ENCODE measurements at places on chromosomes 16 and 17.
A peak's percentile ranks its signal among the peaks of the same experiment; 100 is the strongest.

- no peak overlapping the region for H3K4me3 ChIP-seq
- H3K27ac ChIP-seq: no peak overlapping the region
- H3K27me3 ChIP-seq: no peaks in the 10 kb centered on the region
- no peaks in the 10 kb centered on the region for H3K36me3 ChIP-seq
These were observed 15.4 kb upstream of the MYO18A start for GRCh38 chr17:29195465-29196081.

DNA sequence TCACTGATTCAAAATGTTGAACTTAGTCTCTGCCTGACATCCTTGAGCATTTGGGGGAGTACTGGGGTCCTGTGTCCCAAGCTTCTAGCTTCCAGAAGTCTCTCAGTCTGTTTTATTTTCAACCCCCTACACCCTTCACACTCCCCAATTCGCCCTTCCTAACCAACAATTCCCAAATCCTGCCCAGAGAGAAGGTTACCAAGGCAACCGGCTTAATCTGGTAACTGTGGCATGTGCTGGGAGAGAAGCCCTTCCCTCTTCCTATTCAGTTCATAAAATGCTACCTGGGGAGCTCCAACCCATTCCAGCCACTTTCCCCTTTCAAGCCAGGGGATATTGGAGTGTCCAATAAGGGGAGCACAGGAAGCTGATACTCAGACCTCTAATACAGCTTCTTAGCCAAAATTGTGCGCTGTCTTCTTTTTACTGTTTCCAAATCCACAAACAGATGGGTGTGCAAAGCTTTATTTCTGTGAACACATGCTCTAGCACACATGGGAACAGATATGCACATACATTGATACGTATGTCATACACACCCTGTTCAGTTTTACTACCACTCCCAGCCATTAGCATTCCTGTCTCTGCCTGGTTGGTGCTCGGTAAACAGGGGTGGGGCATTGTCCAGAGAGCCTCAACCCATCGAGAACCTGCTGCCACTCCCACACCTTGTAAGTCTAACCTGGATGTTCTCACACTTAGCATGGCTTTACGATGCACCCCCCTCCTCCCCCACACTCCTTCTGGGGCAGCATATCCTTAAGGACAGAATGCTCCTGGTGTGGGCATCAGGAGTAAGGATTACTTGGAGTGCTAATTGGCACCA is 1.1 kb upstream of the RAPGEFL1 start:
- H3K27me3 ChIP-seq: no peaks in the 10 kb centered on the region
- H3K4me1 ChIP-seq: no peaks in the 10 kb centered on the region
- peak; percentile 29 for DNase-seq
- H3K4me3 ChIP-seq: no peak overlapping the region
- H3K27ac ChIP-seq: no peak overlapping the region

DNA sequence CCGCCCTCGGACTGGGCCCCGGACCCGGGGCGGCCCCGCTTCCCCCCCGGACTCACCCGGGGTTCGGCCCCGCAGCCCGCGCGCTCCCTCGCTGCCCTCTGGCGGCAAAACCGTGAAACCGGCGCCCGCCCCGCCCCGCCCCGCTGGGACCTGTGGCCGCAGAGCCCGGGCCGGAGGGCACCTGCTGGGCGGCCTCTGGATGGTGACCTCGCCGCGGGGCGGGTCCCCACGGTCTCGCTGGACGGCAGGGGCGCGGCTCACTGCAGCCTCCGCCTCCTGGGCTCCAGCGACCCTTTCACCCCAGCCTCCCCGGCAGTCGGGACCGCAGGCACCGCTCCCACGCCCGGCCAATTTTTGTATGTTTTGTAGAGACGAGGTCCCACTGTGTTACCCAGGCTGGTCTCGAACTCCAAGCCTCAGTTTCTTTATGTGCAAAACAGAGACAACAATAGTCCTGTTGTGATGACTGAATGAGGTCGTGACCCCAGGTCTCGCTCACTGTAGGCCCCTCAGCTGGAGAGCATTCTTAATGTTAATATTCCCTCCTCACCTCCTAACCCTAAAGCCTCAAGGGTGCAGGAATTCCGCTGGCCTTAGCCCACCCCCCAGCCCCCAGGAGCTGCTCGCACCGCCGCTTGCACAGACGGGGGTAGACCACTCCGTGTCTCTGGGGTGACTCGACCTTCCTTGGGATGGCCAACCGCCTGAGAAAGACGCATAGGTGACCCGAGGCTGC is 33.7 kb upstream of the RPH3AL start:
- H3K27ac ChIP-seq: no peak overlapping the region
- DNase-seq: peak; percentile 53
- no peak overlapping the region for H3K4me3 ChIP-seq
- H3K27me3 ChIP-seq: peaks cover 6% of the 10 kb centered on the region
- no peaks in the 10 kb centered on the region for H3K36me3 ChIP-seq

GRCh38 chr16:61313931-61314330 is 722.3 kb downstream of the CDH8 start:
- no peak overlapping the region for H3K27ac ChIP-seq
- H3K36me3 ChIP-seq: no peaks in the 10 kb centered on the region
- no peak overlapping the region for H3K4me3 ChIP-seq
- H3K4me1 ChIP-seq: no peaks in the 10 kb centered on the region
- H3K27me3 ChIP-seq: no peaks in the 10 kb centered on the region
- DNase-seq: no peak

- no peaks in the 10 kb centered on the region for H3K27me3 ChIP-seq
- H3K4me1 ChIP-seq: no peaks in the 10 kb centered on the region
- no peaks in the 10 kb centered on the region for H3K36me3 ChIP-seq
These were observed 249.6 kb downstream of the ENGASE start for GRCh38 chr17:79324194-79324593.

DNA sequence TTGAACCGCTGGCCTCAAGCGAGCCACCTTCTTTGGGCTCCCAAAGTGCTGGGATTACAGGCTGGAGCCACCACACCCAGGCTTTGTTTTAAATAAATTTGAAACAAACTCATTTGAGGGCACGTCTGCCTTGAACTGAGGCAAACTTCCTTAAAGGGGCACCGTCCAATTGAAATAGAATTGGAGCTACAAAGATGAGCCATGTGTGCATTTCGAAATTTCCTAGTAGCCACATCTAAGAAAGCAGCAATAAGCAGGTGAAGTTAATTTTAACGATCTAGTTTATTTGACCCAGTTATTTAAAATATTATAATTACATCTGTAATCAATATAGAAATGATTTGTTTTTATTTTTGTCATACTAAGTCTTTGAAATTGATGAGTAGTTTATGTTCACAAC is 755 bp upstream of the C16orf89 start:
- DNase-seq: no peak
- no peaks in the 10 kb centered on the region for H3K36me3 ChIP-seq
- no peak overlapping the region for H3K4me3 ChIP-seq
- H3K27ac ChIP-seq: no peak overlapping the region
- H3K27me3 ChIP-seq: no peaks in the 10 kb centered on the region

- H3K4me3 ChIP-seq: no peak overlapping the region
- no peak overlapping the region for H3K27ac ChIP-seq
- H3K36me3 ChIP-seq: no peaks in the 10 kb centered on the region
- H3K27me3 ChIP-seq: no peaks in the 10 kb centered on the region
- no peak for DNase-seq
These were observed 24.8 kb upstream of the MTSS2 start for GRCh38 chr16:70710422-70711210.

DNA sequence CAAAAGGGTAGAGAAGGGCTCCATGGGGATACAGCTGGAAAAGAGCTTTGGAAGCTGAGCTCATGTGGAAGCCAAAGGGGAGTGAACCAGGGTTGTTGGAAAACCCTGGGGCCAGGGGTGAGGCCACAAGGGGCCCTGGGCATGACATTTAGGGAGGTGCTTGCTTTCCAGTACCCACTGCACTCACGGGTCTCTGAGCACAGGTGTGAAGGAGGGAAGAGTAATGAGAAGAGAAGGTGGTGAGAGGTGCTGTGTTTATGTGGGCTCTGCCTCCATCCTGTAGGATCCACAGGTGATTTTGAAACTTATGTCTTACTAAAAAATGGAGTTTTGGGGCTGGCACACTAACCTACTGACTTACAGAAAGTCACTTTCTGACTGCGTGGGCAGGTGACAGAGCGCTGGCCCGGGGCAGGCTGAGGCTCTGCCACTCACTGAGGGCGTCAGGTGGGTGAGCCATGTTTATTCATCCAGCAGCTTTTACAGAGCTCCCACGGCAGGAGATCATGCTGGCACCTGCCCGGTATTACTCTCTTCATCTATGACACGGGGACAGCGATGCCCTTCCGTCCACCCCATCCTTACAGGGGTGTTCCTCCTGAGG is 18.9 kb downstream of the KSR1 start:
- no peaks in the 10 kb centered on the region for H3K36me3 ChIP-seq
- no peak for DNase-seq
- peaks cover 14% of the 10 kb centered on the region for H3K4me1 ChIP-seq
- no peak overlapping the region for H3K27ac ChIP-seq
- H3K27me3 ChIP-seq: no peaks in the 10 kb centered on the region
- H3K4me3 ChIP-seq: no peak overlapping the region

GRCh38 chr17:45170931-45171337 is 9.3 kb downstream of the HEXIM2 start:
- peak overlapping the region; percentile 51 for H3K27ac ChIP-seq
- H3K27me3 ChIP-seq: no peaks in the 10 kb centered on the region
- H3K36me3 ChIP-seq: no peaks in the 10 kb centered on the region
- peak; percentile 37 for DNase-seq
- no peak overlapping the region for H3K4me3 ChIP-seq

DNA sequence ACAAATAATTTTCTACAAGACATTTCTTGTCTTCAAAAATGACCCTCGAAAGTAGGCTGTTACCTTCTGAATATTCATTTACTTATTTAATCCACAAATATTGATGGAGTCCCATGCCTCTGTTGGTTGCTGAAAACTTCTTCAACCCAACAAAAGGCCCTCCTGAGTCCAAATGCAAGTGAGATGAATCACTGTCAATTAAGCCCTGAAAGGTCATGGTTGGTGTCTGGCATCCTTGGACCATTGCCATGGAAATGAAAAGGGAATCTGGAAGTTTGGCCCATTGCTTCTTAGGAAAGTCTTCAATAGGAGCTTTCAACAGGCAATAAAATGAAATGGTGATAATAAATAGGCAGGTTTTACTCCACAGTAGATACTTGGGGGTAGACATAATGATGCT is 364.7 kb upstream of the DYNLRB2 start:
- H3K4me3 ChIP-seq: no peak overlapping the region
- H3K4me1 ChIP-seq: no peaks in the 10 kb centered on the region
- DNase-seq: no peak
- no peaks in the 10 kb centered on the region for H3K36me3 ChIP-seq
- no peaks in the 10 kb centered on the region for H3K27me3 ChIP-seq

- no peaks in the 10 kb centered on the region for H3K27me3 ChIP-seq
- H3K36me3 ChIP-seq: no peaks in the 10 kb centered on the region
- no peak overlapping the region for H3K27ac ChIP-seq
- no peaks in the 10 kb centered on the region for H3K4me1 ChIP-seq
These were observed 424 bp downstream of the TEKT5 start for GRCh38 chr16:10694306-10694705.

GRCh38 chr17:13024526-13025257 is 6.9 kb upstream of the ELAC2 start:
- no peak overlapping the region for H3K27ac ChIP-seq
- no peak overlapping the region for H3K4me3 ChIP-seq
- H3K36me3 ChIP-seq: no peaks in the 10 kb centered on the region

DNA sequence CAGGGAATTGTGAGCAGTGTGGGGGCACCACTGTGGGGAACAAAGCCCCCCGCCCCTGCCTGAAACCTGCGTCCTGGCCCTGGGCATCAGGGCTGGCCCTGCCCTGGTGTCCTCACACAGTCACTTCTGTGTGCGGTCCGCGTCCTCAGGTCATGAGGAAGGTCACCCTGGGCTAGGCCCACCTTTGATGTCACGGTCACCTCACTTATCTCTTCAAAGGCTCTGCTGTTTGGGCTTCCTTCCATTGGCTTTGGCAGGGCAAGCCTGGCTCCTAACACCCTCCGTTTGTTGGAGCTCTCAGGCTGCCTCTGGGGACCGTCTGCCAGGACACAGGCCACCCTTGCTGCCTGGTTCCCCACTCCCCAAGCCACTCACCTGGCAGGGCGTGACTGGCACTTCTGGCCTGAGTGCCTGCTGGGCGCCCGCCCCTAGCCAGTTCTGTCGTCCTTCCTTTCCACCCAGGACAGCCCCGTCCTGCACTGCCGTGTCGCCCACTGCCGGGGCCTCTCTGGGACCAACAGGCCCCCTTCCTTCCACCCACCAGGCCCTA is 8.8 kb downstream of the CENPX start:
- no peak overlapping the region for H3K27ac ChIP-seq
- H3K36me3 ChIP-seq: no peaks in the 10 kb centered on the region
- no peak overlapping the region for H3K4me3 ChIP-seq
- H3K4me1 ChIP-seq: no peaks in the 10 kb centered on the region

- H3K4me1 ChIP-seq: no peaks in the 10 kb centered on the region
- DNase-seq: no peak
- H3K4me3 ChIP-seq: no peak overlapping the region
- no peak overlapping the region for H3K27ac ChIP-seq
- H3K27me3 ChIP-seq: no peaks in the 10 kb centered on the region
These were observed 24.0 kb downstream of the MEOX1 start for GRCh38 chr17:43637563-43638323.

DNA sequence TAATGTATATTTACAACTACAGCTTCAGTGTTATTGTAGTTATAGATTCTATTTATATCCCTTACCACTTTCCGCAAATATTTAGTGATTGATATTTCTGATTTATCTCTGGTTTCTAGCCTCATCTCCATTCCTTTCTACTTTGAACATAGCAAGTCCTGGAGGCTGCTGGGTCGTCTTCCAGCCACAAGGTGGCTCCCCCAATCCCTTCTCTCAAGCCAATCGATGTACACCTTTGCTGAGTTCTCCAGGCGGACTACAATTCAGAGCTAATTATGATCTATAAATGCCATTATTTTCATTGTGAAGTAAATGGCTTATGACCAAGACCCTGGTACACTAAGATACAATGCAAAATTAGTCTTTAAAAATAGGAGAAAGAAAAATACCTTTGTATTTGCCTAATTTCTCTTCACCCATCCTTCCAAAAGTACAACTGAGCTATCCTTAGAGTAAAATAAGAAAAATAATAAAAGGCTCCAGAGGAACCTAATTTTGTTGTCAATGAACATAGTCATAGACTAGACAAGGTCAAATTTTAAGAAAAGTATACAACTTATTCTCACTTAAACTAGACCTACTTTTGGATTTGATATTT is 122.1 kb downstream of the SKAP1 start:
- no peaks in the 10 kb centered on the region for H3K4me1 ChIP-seq
- H3K27me3 ChIP-seq: peaks cover 3% of the 10 kb centered on the region
- no peak overlapping the region for H3K4me3 ChIP-seq
- peak; percentile 64 for DNase-seq
- no peaks in the 10 kb centered on the region for H3K36me3 ChIP-seq
